ENCODE measurements at places on chromosomes 11 and 22. TPM values are rescaled to one million over a fixed set of nuclear protein-coding genes. Genes with fewer than 3 reads are reported as not detected.

The NUDT22 gene
- 49.3 TPM for total RNA-seq

The OR5B21 gene
- not detected for total RNA-seq

The PKNOX2 gene
- total RNA-seq: 0.12 TPM

The LSP1 gene
- total RNA-seq: 71.7 TPM

The KRTAP5-9 gene
- total RNA-seq: not detected
